ENCODE measurements at places on chromosomes 11 and 22. TPM values are rescaled to one million over a fixed set of nuclear protein-coding genes. Genes with fewer than 3 reads are reported as not detected.

The LRRC74B gene
- total RNA-seq = not detected

The OR8D4 gene
- total RNA-seq = not detected

The MB gene
- not detected for total RNA-seq

The TNNI2 gene
- not detected for total RNA-seq

The MS4A6E gene
- not detected for total RNA-seq

The OR8H3 gene
- total RNA-seq = not detected

The KRTAP5-1 gene
- total RNA-seq = not detected

The PANX3 gene
- total RNA-seq = not detected

The ANO9 gene
- 2.7 TPM for total RNA-seq

The TRIM51G gene
- total RNA-seq = not detected

Measured in thoracic aorta (tissue), 2 donors.